AG09309 (cell line): ENCODE measurements at places on chromosomes 2 and 18.

GRCh38 chr2:19697131-19697530 lies 204.7 kb downstream of the TTC32 start:
- DNase-seq = no peak

- no peak for DNase-seq
These were observed 803 bp upstream of the DES start for GRCh38 chr2:219417374-219417773.

GRCh38 chr2:109501461-109501860 lies 112.3 kb downstream of the SEPTIN10 start:
- DNase-seq = no peak

- no peak for DNase-seq
These were observed at the start of gene NEUROD1 for GRCh38 chr2:181680055-181680936. Gene NEUROD1 (minus strand): TSS chr2:181680517. CDS start chr2:181678860, 1,657 bp downstream.

DNA sequence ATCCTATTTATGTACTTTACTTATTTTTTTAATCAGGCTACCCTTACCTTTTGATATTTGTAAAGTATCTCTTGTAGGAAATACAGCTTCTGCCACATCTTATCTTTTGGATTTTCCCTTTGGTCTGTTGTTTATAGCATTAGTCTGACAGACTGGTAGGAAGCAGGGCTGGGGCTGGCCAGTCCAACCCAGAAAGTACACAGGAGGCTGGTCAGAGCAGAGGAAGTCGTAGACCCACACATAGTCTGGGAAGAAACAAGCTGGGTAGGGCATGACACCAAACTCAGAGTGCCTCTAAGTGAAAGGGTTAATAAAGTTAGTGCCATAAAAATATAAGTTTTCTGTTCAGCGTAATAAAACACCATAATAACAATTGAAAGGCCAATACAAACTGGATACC lies 51.7 kb downstream of the BOLA3 start:
- DNase-seq = no peak

- DNase-seq = no peak
These were observed 200.6 kb downstream of the PPP1R1C start for GRCh38 chr2:182186132-182186735.

- no peak for DNase-seq
These were observed 20.8 kb downstream of the RASGRP3 start for GRCh38 chr2:33497221-33497650.
